Heart left ventricle (tissue), 16 donors: ENCODE measurements at places on chromosomes 13 and 19. TPM values are rescaled to one million over a fixed set of nuclear protein-coding genes. Genes with fewer than 3 reads are reported as not detected.

- DNase-seq = no peak
Observed at GRCh38 chr19:3632739-3633558, 6.4 kb upstream of the CACTIN start.

DNA sequence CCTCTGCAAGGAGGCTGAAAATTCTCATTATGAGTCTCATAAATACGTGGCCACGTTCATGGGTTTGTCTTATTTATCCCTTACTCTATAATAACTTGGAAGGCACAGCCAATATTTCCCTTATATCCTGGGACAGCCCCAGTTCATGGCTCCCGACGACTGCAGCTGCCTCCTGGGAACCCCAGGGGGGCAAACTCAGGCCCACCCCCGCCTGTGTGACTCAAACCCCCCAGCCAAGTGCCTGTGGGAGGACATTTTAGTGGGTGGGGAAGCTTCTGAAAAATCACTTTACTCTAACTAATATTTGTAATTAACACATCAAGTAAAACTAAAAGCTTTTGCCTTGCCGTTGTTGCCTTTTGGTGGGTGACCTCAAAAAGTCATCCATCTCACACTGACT is 14.3 kb downstream of the RASA3 start:
- DNase-seq = no peak

DNA sequence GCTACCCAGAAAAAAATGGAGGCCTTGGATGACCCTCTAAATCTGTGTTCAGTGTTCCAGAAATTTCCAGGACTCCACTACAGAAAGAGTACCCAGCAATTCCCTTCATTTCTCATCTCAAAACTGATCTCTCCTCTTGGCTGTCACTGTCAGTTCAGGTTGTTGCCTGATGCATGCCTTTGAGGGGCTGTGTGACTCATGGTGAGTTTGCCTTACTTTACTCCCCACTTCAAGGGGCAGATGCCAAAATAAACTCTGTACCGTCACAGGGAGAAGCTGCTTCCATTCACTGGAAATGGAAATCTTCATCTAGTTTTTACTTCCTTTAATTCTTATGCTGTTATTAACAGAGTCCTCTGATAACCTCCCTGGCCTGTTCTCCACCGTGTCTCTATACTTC is 1075.0 kb downstream of the DIAPH3 start:
- no peak for DNase-seq

The TMEM161A gene
- 19.5 TPM for total RNA-seq

DNA sequence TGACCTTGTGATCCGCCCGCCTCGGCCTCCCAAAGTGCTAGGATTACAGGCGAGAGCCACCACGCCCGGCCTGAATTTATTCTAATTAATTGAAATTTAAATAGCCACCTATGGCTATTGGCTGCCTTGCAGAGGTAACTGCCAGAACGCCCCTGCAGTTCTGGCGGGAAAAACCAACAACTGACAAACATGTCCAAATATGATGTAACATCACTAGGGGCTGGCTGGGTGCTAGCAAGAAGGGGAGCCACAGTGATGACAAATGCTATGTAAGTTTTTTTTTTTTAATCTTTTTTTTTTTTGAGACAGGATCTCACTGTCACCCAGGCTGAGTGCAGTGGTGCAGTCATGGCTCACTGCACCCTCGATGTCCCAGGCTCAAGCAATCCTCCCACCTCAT is 12.9 kb downstream of the ZSWIM9 start:
- DNase-seq = no peak

DNA sequence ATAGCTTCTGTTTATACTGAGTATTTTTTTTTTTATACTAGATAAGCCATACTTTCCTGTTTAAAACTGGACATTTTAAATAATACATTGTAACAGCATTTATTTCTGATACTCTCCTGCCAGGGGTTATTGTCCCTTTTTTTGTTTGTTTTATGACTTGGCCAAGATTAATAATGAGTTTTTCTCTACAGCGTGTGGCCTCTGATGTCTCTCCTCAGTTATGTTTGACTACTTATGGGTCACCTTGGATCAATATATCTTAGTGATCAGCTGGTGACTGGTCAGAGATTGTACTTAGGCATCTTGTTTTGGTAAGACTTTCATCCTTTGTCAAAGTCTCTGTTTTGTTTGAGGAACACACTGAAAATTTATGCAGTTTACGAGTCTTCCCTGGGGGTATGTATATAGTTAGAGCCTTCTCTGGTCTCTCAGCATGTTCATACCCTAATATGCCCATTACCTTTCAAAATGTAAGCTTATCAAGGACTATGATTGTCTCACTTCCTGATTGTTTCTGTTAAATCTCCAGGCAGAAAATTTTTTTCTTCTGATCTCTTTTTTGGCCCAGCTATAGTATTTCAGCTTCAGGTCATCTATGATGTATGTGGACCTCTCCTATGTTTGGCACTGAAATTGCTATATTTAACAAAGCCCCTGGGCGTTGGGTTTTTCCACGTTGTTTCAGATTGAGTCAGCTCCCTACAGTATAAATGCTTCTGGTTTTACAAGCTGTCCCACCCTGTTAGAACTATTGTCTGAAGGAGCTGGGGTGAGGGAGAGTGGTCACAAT is 87.9 kb downstream of the URI1 start:
- DNase-seq = no peak

DNA sequence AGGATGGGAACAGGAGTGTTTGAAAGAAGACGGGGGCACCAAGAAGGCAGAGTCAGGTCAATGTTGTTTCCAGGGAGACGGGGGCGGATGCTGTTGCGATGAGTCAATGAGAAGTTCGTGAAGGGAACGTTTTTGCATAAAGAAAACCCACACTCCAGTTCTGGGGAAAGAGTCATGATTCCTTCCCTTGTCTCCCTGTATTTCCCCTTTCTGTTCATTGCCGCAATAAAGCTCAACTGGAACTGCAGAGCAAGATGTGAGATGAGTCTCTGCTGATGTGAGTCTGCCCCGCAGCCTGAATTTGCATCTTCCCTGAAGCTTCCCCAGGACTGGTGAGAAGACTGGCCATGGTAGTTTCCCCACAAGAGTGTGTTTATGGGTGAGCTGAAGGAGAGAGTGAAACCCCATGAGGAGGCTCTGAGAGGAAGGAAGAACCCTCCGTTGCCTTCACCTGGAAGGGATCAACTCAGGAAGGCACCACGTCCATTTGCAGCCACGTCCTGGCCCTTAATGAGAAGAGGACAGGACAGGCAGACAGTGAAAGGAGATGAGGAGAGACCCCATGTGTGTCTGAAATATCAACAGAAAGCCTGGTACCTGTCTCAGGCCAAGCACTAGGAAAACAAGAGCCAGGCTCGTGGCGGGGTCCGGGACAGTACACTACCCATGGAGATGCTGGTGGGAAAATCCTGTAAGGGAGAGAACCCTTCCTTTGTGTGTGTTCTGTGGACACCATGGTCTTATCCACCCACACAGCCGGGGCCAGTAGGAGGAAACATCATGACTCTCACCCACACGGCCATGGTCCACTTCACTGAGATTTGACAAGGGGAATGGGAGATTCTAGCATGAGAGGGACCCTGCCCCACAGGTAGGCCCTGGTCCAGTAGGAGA is 13.7 kb downstream of the LILRA1 start:
- no peak for DNase-seq

The PDE4C gene
- total RNA-seq = 1.0 TPM

DNA sequence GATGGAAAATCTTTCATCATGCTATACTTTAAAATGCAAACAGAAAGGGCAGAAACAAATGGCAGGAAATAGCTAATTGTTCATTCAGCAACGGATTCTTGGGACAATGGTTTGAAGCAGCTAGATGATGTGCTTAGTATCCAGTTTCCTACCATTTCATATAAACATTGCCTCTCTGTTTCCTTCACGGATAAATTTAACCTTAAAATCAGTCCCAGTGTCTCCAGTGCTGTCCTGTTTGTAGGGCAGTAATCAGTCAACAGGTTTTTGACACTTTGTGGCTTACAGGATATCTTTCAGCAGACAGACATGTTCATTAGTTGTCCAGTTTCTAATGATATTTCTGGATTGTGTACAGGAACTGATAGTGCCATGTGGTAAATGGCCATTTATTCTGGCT is 24.7 kb upstream of the RB1 start:
- no peak for DNase-seq

DNA sequence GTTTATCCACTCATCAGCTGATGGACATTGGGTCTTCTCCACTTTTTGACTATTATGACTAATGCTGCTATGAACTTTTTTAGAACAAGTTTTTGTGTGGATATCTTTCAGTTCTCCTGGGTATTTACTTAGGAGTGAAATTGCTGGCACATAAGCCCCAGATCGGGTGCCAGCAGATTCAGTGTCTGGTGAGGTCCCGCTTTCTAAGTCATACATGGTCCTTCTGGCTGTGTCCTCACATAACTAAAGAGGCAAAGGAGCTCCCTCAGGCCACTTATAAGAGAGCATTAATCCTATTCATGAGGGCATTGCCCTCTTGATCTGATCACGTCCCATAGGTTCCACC is 600 bp upstream of the ZNF226 start:
- no peak for DNase-seq

The RGCC gene
- 68.4 TPM for total RNA-seq

- no peak for DNase-seq
Observed at GRCh38 chr13:20973886-20974425, 71.4 kb upstream of the XPO4 start.

The TINCR gene
- not detected for total RNA-seq

DNA sequence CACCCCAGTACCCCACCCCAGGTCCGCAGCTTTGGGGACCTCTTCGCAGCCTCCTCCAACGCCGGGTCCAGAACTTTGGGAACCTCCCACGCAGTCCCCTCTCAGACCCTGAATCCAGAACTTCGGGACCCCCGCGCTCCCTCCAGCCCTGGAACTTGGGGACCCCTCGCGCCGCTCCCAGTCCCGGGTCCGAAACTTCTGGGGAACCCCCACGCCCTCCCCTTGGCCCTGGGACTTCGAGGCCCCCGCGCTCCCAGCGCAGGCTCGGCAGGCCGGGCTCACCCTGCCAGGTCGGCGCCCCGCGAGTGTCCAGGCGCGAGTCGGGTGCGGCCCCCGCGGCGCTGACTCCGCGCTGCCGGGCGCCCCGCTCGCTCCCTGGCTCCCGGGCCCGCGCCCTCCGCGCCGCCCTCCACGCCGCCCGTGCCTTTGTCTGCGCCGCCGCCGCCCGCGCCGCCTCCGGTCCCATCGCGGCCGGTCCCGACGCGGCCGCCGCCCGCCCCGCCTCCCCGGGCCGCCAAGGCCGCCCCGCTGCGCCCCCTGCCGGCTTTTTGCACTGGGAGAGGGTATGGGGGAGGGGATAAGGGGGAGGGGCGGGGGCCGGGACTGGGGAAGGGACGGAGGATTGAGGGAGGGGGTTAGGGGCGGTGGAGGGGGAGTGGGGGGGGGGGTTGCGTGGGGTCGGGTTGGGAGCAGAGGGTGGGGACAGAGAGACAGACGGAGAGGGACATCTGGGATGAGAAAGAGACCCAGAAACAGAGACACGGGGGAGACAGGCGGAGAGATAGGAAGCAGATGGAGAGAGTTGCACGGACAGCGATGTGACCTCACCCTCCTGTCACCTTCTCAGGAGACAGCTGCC is at the start of gene HOMER3:
TSS of gene HOMER3 (minus strand) at position 449 of the 859 bp plus-strand sequence. CDS start 2,235 bp downstream, outside the sequence.
- DNase-seq = peak; percentile 80

GRCh38 chr19:33174186-33174585 is 19.9 kb upstream of the LRP3 start:
- no peak for DNase-seq

- no peak for DNase-seq
Observed at GRCh38 chr13:91056746-91057145, 290.7 kb upstream of the MIR17HG start.

The ECSIT gene
- total RNA-seq = 131 TPM

The CDC42EP5 gene
- 12.9 TPM for total RNA-seq

DNA sequence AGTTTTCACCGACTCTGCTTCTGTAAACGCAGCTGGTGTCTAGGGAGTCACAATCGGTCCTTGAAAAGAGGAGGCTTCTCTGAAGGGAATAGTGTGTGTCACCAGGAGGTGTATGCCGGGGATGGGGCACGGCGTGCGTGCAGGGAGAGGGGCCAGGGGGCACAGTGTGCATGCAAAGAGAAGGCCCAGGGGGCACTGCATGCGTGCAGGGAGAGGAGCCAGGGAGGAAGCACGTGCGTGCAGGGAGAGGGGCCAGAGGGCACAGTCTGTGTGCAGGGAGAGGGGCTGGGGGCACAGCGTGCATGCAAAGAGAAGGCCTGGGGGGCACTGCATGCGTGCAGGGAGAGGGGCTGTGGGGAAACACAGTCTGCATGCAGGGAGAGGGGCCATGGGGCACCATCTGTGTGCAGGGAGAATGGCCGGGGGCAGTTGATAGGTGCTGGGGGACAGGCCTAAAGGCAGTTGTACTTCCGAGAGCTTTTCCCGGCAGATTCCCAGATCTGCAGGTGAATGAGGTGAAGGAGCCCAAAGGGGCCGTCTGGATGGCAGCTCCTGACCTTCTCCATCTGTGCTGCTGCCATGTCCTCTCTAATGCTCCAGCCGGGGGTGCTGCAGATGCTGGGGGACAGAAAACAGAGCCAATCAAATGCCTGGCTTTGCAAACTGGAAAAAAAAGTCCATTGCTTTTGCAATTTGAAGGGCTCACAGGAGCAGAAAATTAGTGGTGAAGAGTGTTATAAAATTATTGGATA is 36.4 kb downstream of the ATP11A start:
- DNase-seq = no peak

DNA sequence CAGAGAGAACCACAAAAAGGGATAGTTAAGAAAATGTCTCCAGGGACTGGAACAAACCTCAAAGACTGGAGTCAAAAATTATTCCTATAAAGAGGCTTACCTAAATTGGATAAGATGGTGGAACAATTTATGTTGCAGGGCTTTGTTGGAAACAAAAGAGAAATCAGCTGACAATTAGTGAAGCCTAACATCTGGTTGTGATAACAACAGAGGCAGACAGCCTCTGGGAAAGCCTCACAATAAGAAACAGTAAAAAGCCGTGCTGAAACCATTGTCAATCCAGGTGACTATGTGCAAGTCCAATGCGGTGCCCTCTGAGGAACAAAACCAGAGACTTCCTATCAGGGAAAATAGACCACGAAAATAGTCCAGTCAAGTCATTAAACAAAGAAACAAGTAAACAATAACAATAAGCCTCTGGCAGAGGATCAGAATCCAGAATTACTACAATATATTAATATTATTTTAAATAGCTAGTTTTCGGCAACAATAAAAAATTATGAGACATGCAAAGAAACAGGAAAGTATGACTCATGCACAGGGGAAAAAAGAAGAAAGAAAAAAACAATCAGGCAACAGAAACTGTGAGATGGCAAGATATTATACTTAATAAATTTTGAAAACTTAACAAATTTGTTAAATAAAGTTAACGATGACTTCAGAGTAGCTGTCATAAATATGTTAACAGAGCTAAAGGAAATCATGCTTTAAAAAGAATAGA is 99.7 kb upstream of the RXFP2 start:
- no peak for DNase-seq
